Adipocyte (in vitro differentiated cells): ENCODE measurements at places on chromosomes 11 and 22.
A peak's percentile ranks its signal among the peaks of the same experiment; 100 is the strongest.

- DNase-seq, result no peak
Observed at GRCh38 chr11:40281052-40281580, 1178.3 kb downstream of the LRRC4C start.

DNA sequence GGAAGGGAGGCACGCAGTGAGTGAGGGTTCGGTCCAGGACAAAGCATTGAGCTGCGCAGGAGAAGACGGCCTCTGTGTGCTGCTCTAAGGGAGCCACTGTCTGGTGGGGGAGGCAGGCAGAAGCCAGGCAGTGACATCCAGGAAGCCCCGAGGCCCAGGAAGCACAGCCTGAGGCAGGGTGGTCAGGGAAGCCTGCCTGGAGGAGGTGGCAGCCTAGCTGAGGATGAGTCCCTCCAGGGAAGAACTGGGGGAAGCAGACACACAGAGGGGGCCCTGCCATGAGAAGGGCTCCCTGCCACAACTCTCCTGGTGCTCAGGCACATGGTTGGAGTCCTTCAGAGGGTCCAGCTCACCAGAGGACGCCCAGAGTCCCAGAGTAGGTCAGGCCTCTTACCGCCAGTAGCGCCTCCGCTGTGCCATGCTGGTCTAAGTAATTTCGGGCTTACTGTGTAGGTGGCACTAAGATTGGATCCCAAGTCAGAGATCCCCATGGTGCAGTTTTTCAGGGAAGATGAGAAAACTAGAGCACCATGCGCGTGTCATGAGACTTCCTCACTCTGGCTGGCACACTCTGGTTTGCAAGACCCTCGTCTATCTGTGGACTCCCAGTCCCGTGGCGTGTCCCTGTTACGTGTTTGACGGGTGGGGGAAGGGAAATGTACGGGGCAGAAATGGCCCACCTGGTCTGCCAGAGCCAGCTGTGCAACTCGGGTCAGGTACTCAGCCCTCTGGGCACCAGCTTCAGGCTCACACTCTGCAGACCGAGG lies 887.2 kb downstream of the BRD1 start:
- no peak for DNase-seq

DNA sequence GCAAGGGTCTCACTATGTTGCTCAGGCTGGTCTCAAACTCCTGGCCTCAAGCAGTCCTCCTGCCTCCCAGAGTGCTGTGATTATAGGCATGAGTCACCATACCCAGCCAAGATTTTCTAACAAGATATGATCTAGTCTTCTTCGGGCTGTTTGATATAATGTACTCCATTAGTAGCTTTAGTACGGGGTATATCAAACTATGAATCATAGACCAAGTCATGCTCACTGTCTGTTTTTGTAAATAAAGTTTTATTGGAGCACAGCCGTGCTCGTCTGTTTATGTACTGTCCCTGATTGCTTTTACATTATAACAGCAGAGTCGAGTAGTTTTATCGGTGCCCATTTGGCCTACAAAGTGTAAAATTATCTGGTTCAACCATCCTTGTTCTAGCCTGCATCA lies 43.9 kb upstream of the GRIK4 start:
- no peak for DNase-seq

DNA sequence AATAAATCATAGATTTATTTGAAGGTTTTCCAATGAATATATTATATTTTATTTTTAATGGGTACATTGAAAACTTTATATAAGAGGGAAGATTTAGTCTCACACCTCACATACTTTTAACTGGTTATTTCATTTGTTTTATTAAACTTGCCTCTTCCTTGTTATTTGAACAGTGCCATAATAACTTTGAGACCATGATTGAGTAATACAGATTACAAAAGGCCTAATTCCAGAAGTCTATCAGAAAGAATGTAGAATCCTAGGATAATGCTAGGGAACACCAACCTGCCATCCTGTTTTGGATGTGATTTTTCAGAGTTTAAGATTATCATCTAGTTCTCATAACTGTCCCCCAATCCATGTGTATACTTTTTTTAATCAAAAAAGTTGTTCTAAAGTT lies 102.7 kb upstream of the BIRC3 start:
- peak; percentile 48 for DNase-seq

- no peak for DNase-seq
Observed at GRCh38 chr11:117836077-117836960, 11.8 kb upstream of the FXYD2 start.

- DNase-seq, result no peak
Observed at GRCh38 chr11:115224551-115224950, 279.7 kb downstream of the CADM1 start.

DNA sequence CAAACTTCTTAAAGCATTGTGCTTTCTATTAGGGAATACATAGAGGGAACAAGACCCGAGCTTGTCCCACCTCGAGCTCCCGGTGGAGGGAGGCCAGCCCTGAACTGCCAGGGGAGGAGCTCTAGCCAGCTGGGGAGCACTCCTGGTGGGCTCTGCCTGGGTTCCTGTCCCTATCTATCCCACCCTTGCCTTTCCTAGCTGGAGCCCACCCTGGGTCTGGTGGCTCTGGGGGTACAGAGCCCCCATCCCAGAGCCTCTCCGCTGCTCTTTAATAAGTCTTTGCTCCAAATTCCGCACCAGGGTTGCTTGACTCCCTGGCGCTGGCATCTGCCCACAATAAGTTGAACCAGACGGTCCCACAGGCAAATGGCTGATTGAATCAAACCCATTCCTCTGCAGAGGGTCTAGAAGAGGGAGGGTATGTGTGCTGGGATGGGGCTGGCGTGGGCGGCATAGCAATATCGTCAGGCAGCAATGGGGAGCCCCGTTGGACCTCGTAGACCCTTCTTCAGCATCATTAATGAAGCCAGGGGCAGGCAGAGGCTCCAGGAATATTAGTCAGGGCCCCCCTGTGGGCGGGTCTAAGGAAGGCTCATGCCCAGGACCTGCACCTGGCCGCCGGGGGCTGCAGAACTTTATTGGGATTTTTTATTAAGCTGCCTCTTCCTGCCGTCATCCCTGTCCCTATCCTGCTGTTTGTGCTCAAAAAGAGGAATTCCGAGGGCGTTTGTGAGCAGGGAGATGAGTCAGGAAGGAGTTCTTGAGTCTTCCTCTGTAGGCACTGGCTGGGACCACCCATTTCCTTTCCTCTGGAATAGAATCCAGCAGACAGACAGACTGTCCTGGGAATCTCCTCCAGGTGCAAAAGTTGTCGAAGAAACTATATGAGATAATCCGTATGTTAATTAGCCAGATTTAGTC lies 38.5 kb upstream of the RIC3 start:
- DNase-seq, result no peak

DNA sequence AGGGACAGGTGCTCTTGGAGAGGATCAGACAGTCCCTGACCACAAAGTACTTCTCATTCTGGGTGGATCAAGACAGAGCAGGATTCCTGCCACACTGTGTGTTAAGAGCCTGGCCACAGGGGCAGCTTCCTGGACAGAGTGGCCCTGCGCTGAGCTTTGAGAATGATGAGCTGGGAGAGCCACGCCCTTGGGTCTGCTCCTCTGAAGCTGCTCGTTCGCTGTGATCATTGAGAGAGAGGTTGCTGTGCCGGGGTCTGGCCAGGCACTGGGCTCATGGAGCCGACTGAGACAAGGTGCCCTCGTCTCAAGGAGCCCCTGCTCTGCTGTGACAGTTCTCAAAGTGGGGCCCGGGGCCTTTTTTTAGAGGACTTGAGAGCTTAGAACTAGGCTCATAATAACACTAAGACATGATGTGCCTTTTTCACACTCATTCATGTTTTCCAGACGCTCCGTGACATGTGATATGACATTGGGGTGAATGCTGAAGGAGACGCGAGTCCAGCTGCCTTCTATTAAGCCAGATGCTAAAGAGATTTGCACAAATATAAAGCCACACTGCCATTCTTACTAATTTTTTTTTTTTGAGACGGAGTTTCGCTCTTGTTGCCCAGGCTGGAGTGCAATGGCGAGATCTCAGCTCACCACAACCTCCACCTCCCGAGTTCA lies 1.6 kb upstream of the MFRP start:
- no peak for DNase-seq

DNA sequence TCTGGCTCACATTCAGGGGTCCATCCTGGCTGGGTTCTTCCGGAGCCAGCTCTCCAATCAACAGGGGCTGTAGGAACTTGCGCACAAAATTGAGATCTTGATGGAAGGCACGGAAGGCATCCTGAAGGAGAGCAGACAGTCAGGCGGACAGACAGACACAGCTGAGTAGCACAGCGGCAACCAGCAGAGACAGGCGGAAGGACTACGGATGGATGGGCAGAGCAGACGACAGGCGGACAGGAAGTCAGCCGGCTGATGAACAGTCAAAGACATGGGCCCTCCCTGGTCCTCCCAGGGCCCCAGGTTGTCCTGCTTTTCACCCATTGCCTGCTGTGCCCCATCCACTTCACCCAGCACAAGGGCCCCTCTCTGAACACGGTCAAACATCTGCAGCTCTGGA lies 11.3 kb downstream of the FADS3 start:
- DNase-seq, result no peak

- DNase-seq, result peak; percentile 21
Observed at GRCh38 chr11:34205326-34206035, 100.1 kb downstream of the NAT10 start.

- DNase-seq, result no peak
Observed at GRCh38 chr22:30183271-30183670, 63.3 kb downstream of the LIF start.

DNA sequence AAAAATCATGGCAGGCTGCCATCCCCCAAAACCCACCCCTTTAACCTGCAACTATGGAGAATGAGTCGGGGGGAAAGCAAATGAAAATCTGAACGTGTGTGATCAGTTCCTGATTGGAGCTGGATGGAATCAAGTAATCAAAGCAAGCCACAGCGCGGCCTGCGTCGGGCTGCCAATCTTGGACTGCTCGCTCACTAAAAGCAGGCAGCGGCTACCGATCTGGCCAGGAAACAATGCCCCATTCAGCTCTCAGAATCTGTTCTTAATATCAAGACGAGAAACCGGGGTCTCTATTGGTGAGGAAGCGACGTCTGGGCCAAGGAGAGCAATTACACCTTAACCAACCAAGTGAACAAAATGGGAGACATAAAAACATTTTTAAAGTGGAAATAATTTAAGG lies 472.2 kb downstream of the SOX6 start:
- DNase-seq, result no peak

GRCh38 chr11:72238040-72238450 lies 5.9 kb downstream of the PHOX2A start:
- peak; percentile 64 for DNase-seq

- DNase-seq, result no peak
Observed at GRCh38 chr11:125271483-125272091, 107.0 kb downstream of the PKNOX2 start.

- DNase-seq, result no peak
Observed at GRCh38 chr11:75188671-75189070, 37.8 kb downstream of the SLCO2B1 start.

- DNase-seq, result no peak
Observed at GRCh38 chr11:4481240-4481582, 1.2 kb upstream of the OR52K1 start.

DNA sequence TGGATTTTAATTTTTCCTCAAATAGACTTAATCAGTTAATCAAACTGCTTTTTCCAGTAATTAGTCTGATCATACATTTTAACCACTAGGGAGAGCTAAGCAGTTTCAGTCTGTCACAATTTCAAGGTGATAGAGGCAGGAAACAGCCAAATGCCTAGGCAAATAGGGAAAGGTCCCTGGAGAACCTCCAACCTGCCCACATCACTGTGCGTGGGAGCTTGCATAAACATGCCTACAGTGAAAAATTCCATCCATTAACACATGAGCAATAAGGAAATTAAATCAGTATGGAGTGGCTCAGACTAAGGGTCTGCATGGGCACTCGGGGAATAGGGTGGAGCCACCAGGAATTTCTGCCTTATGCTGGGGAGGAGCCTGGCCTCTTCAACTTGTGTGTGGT lies 74.6 kb downstream of the AASDHPPT start:
- peak; percentile 69 for DNase-seq

GRCh38 chr22:20853236-20853660 lies 5.4 kb downstream of the PI4KA start:
- DNase-seq, result no peak

DNA sequence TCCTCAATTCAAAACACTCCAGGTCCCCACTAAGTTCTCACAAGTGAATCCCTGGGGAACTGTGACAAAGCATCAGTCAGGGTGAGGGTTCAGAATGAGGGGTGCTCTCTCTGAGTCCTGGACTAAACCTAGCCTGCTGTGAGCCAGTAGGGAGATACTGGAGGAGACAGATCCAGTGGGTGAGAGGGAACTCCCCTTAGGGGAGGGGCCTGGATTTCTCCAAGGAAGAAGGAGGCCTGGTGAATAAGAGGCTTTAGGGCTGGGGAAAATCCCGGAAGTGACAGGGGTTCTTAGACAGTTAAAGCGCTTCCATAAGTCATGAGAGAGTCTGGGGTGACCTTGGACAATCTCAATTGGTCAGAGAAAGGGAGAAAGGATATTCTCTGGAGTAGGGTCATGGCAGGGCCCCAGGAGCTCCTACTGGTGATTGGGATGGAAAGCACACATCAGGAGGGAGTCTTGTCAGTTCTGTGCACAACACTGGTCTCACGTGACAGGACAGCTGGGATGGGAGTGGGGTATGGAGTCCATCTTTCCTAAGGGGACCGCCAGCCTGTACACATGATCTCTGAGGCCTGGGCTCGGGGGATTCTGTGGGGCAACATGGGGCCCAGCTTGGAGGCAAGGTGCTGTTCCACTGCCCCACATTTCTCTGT lies 1.5 kb downstream of the TBC1D10A start:
- peak; percentile 91 for DNase-seq

GRCh38 chr22:41781507-41781906 lies 19.0 kb upstream of the CCDC134 start:
- DNase-seq, result no peak

GRCh38 chr22:41234815-41235695 lies 5.7 kb downstream of the CHADL start:
- no peak for DNase-seq

GRCh38 chr11:96506041-96506440 lies 116.2 kb downstream of the JRKL start:
- DNase-seq, result no peak

DNA sequence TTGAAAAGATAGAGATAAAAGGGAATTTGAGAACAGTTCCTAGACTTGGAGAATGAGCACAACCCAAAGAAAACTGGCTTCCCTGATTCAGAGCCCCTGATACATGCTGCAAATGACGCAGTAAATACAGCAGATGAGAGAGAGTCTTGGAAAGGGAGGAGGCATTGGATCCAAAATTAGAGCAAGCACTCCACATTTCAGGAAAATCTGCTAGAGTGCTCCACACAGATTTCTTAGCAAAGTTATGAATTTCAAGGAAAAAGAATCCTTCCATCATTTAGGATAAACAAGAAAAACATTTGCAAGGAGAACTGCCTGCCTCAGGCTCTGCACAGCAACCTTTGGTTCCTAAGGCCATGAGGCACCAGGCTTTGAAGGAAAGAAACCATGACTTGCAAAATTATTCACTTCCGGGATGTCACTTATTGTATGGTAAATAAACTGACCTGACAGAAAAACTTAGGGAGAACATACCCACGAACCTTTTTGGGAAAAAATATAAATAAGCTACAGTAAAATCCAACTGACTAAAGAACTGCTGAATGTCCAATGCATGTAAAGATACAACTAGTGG lies 89.8 kb upstream of the RTL6 start:
- DNase-seq, result no peak
